ENCODE measurements at places on chromosomes 1 and 21. TPM values are rescaled to one million over a fixed set of nuclear protein-coding genes. Genes with fewer than 3 reads are reported as not detected.
A peak's percentile ranks its signal among the peaks of the same experiment; 100 is the strongest.

Gene CCDC181
- total RNA-seq = not detected

DNA sequence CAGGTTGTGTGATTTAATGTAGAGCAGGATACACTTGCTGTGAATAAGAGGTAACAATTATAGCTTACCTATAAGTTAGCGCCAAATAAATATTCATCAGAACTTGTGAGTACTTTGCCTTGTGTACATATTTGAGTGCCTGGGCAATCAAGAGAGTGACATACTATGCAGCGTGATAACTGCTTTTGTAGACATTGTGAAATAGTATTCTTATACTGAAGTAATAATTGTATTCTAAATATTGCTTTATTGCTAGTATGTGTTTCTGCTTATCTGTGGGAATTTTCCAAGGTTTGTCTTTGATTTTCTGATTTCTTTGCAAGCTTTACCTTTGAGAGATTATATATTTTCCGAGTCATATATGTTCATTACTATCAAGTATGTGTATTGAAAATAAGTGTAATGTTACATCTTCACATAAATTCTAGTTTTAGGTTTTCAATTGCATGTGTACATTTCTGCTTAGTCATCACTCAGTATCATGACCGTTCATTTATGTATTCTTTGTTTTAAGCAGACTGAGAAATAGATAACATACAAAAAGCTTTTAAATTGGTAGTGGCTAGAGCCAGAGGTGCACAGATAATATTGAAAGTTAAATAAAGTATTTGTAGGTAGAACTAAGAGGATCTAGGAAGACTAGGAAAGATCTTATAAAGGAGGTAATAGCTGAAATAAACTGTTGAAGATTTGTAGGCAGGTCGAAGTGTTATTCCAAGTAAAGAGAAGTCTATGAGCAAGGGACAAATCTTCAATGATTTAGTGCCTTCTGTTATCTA, 19.5 kb downstream of the USP25 start:
- H3K36me3 ChIP-seq = no peaks in the 10 kb centered on the region
- H3K27ac ChIP-seq = no peak overlapping the region
- no peak for DNase-seq
- peaks cover 11% of the 10 kb centered on the region for H3K4me1 ChIP-seq
- no peaks in the 10 kb centered on the region for H3K27me3 ChIP-seq

- peak overlapping the region; percentile 57 for H3K4me3 ChIP-seq
- peak; percentile 26 for DNase-seq
- H3K27me3 ChIP-seq = no peaks in the 10 kb centered on the region
- peaks cover 14% of the 10 kb centered on the region for H3K4me1 ChIP-seq
These were observed 5.0 kb upstream of the MEAF6 start for GRCh38 chr1:37519613-37520012.

GRCh38 chr1:109567877-109568672, 19.7 kb downstream of the GNAI3 start:
- no peak overlapping the region for H3K27ac ChIP-seq
- no peak overlapping the region for H3K4me3 ChIP-seq
- no peaks in the 10 kb centered on the region for H3K36me3 ChIP-seq
- H3K27me3 ChIP-seq = no peaks in the 10 kb centered on the region
- DNase-seq = no peak

DNA sequence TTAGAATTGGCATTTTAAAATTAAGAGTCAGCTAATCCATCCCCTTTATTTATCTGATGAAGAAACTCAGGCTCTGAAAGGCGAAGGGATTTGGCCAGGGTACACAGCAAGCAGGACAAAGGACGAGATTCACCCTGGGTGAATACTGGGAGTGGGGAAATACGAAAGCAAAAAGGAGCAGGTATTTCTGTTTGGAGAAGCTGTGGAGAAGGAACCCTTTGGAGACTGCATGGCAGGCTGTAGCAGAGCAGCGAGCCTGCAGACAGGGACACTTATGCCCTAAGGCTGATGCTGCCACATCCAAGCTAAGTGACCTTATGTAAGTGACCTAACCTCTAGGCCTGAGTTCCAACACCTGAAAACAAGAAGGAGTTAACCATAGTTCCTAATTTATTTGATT, 207.2 kb upstream of the C1orf87 start:
- H3K36me3 ChIP-seq = no peaks in the 10 kb centered on the region
- DNase-seq = no peak
- H3K4me1 ChIP-seq = peaks cover 7% of the 10 kb centered on the region
- H3K27me3 ChIP-seq = peaks cover 2% of the 10 kb centered on the region
- no peak overlapping the region for H3K4me3 ChIP-seq
- no peak overlapping the region for H3K27ac ChIP-seq

Gene PTGER3
- 0.16 TPM for total RNA-seq

Gene KIF17
- total RNA-seq = not detected
